DMS79 treated with DMSO at 0.1 percent for 48 hours (cell line): ENCODE measurements at places on chromosomes 11 and 22.

DNA sequence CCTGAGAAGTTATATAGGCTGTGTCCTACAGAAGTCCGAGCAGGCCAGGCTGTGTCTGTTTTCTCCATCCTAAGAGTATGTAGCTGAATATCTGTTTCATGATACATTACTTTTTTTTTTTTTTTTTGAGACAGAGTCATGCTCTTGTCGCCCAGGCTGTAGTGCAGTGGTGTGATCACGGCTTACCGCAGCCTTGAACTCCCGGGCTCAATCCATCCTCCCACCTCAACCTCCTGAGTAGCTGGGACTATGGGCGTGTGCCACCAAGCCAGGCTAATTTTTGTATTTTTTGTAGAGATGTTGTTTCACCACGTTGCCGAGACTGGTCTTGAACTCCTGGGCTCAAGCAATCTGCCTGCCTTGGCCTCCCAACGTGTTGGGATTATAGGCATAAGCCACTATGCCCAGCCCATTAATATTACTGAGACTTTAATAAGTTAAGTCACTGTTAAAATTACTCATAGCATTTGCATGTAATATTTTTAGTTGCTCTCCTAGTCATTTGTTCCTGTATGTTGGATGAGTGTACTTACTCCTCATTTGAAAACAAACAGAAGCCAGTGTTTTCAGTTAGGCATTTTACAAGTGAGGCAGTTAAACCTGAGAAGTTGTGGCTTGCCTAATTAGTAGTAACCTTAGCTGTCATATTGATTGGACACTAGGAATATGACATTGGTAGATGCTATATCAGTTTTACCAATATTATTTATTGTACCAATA, 26.1 kb downstream of the DRG1 start:
- DNase-seq = no peak

GRCh38 chr22:32628628-32629572, 154.3 kb downstream of the FBXO7 start:
- DNase-seq = no peak

DNA sequence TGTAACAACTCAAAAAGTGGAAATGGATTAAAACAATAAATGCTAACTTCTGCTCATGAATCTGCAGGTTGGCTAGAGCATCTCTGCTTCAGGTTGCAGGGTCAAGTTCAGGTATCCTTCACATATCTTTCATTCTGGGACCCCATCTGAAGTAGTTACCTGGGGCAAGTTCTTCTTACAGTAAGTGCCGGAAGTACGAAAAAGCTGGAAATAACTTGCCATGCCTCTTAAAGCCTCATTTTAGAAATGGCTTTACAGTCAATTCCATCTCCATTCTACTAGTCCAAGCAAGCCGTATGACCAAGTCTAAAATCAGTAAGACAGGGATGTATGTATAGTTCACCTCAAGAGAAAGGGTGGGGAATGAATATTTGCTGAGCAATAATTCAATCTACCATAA, 93.7 kb downstream of the FCHSD2 start:
- DNase-seq = no peak

DNA sequence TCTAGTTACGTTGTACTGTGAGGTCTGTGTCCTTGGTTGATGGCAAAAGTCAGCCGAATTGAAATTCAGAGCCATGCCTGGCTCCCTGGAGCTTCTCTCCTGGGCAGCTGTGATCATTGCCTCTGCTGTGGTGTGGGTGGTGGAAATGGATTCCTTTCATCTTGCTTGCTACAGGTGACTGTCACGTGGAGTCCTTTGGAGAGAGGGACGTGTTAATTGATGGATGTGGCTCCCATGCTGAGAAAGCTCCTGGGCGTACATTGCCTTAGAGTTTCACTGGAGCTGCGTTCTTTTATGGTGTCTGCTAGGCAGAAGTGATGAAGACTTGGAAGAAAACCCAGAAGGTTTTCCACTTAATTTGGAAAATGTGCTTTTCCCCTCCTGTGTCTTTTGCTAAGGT, 41.9 kb upstream of the PPP6R3 start:
- no peak for DNase-seq

DNA sequence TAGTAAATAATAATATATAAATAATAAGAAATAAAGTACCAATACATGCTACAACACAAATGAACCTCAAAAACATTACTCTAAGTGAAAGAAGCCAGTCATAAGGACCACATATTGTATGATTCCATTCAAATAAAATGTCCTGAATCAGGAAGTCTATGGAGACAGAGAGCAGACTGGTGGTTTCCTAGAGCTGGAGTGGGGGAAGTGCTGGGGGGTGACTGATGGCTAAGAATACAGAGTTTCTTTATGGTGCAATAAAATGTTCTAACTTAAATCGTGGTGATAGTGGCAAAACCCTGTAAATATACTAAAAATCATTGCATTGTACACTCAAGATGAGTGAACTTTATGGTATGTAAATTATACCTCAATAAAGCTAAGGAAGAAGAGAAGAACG, 376.5 kb downstream of the BUD13 start:
- DNase-seq = no peak
